ENCODE measurements at places on chromosomes 12 and 14.

DNA sequence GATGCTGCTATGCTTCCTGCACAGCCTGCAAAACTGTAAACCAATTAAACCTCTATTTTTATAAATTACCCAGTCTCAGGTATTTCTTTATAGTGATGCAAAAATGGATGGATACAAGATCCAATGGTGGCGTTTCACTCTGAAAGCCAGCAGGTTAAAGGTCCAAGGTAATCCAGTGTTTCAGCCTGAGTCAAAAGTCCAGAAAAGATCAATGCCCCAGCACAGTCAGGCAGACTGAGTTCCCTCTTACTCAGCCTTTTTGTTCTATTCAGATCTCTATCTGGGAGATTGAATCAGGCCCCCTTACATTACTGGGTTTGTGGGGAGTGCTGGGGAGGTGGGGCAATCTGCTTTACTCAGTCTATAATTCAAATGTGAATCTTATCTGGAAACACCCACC lies 464.5 kb downstream of the GXYLT1 start:
- no peak for DNase-seq

GRCh38 chr12:31629756-31630732 lies 29.4 kb upstream of the ETFBKMT start:
- no peak for DNase-seq

DNA sequence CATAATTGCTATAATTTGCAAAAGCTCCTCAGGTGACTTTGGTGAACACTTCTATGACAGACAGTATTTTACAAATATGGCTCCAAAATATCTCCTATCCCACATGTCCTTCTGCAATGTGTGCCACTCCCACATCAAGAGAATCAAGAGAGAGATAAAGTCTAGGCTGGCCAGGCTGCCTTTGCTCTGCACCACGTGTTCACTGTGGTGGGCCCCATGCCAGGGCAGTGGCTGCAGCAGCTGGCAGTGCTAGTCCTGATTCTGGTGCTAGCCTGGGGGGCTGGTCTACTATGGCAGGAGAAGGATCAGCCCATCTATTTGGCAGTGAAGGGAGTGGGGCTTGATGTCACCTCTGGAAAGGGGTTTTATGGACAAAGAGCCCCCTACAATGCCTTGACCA lies 86.3 kb downstream of the DRAM1 start:
- DNase-seq, result no peak

GRCh38 chr12:132158677-132159554 lies 14.7 kb downstream of the NOC4L start:
- no peak for DNase-seq

DNA sequence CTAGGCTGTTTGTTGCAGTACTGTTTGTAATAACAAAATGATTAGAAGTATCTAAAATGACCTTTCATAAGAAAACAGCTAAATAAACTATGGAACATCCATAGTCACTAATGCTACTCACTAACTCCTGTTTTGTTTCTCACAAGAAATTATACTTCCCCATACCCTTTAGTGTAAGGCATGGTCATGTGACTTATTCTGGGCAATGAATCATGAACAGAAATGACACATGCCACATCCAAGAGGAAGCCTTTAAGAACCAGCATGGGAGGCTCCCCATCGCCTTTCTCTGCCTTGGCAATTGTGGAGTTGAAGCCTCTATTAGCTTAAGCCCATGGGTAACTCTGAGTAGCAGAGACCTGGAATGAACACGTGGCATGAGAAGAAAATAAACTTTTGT lies 49.3 kb downstream of the KSR2 start:
- no peak for DNase-seq

DNA sequence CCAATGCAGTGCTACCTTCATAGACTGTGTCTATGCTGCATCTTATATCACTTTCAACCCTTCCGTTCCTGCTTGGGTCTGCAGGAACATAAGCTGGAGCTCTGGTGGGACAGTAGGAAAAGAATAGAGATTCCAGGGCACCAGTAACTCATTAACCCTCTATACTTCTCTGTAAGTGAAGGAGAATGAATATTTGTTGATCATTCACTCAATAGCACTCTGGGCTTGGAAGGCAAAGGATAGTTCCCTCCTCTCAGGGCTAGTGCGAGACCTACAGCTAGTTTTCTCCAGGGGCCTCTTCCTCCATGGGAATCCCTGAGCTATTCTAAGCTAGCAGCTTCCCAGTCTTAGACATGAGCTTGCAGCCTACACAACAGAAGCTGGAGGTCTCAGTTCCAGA lies 84.7 kb downstream of the BMP4 start:
- DNase-seq, result no peak

GRCh38 chr12:82186282-82186681 lies 171.9 kb downstream of the CCDC59 start:
- DNase-seq, result no peak

DNA sequence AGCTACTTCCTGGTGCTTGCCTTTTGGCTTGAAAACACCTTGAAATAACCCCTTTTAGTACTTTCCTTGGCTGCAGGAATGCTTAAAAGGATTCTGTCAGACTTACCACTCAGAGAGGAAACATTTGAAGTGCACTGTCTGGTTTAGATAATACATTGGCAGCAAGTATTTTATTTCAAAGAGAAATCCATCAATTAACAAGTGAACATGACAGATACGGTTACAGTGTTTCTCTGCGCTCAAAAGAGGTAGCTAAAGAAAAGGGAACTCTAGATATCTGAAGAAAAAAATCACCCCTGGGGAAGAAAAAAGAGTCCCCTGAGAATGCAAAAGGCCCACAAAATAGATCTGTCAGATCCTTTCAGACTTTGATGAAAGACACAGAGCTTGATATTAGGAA lies 421.9 kb downstream of the LRFN5 start:
- DNase-seq, result no peak

DNA sequence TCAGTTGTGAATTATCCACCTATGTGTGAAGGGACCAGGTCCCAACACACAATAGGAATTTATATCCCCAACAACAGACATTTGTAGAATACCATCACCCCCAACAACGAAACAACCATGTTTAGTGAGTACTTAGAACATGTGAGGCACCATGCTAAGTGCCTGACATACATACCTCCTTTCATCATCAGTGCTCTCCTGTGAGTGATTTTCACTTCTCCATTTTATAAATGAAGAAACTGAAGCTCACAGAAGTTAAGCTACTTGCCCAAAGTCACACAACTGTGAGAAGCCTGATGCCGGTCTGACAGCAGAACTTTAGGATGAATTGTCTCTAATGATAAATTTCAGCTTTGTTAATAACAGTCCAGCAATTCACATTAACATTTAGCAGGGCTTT lies 35.4 kb downstream of the SPTB start:
- no peak for DNase-seq

- peak; percentile 82 for DNase-seq
Measured at GRCh38 chr12:13233830-13234641, 37.5 kb downstream of the EMP1 start.

GRCh38 chr12:85036234-85036707 lies at the start of the genes LRRIQ1 and TSPAN19:
Gene LRRIQ1, plus strand, starts transcription at chr12:85036351. Its CDS starts 1,826 bp downstream, at chr12:85038177.
Gene TSPAN19, minus strand, starts transcription at chr12:85036277. Its CDS starts 6,331 bp downstream, at chr12:85029946.
- DNase-seq, result no peak

GRCh38 chr12:9725213-9725870 lies 7.6 kb downstream of the CLECL1 start:
- no peak for DNase-seq

DNA sequence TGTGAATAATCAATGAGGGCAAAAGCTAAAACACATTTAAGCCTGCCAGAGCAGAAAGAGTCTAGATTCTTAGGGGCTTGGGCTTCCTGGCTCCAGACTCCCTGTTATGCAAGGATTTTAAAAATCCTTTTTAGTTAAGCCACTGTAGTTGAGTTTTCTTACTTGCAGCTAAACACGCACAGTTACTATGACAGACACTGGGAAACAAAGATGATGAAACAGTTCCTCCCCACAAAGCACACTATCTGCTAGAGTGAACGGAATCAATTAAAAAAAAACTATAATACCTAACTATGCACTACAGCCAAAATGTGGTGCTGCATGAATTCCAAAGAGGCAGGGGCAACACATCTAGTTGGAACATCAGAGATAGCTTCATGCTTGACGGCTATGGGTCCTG lies 28.2 kb downstream of the RPS6KA5 start:
- DNase-seq, result no peak

- DNase-seq, result no peak
Measured at GRCh38 chr12:39538679-39539104, 80.9 kb downstream of the ABCD2 start.

DNA sequence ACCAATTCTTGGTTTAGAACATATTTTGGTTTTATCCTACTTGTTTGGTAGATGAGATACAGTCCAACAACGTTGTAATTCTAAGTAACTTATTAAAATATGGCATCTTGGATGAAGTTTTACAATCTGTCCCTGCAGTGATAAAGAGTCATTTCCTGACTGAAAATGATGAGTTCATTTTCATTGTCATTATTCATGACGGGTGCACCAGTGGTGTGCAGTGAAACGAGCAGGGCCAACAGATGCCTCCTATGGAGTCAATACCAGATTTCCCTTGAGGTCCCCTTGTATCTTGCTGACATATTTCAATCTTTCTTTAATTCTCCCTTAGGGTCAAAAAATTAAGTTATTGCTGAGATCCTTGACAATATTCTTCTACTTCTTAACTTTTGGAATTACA lies 438.5 kb downstream of the LRIG3 start:
- DNase-seq, result no peak

DNA sequence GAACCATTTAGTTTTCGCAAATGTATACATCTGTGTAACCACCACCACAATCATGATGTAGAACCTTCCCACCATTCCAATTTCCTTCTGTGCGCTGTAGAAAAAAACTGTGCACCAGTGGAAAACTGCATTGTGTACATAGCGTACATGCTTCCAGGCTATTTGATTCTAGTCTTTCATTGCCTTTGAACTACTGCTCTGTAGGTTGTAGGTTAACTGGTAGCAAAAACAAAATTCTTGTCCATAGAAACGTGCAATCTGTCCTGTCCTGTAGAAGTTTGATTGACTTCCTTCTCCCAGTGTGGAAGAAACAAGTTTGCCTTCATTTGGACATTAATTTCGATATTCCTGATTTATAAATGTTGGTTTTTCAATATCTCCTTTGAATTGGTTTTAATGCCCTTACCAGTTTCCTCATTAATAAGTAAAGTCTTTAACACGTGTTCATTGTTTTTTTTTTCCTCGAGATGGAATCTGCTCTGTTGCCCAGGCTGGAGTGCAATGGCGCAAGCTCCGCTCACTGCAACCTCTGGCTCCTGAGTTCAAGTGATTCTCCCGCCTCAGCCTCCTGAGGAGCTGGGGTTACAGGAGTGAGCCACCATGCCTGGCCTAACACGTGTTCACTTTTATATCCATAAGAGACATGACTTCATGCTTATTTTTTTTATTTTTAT lies 3.6 kb upstream of the ISM2 start:
- DNase-seq, result no peak

GRCh38 chr12:27428466-27428865 lies 18.1 kb upstream of the SMCO2 start:
- no peak for DNase-seq

- DNase-seq, result no peak
Measured at GRCh38 chr14:100037353-100037752, 27.9 kb upstream of the EVL start.

DNA sequence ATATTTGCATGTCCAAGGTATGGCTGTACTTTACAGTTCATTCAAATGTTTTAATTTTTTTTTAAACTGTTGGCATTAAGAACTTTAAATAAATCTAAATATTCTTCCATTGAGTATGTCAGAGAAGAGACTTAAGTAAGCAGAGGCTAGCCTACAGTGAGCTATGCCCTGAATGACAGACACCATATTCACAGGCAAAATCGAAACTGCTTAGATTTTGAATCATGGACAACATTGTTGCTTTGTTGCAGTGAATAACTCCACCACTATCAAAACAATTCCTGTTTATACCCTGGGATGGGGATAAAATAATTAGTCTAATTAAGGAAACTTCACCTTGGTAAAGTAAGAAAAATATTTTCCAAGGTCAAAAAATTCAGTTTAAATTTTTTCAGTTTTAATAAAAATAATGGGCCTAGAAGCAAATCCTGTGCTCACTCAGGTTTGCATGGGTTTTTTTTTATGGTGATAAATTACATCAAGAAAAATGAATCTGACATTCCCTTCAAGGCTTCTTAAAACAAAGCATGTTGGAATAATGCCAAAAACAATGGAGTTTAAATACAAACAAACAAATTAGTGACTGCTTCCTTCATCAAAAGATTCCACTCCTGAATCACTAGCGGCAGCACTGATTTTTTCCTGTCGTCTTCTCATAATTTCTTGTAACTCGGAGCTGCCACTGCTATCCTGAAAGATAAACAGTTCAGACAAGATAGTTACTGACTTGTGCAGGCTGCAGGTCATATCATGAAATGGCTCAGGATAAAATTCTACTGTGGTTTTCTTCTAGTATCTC lies 168.2 kb downstream of the EPS8 start:
- DNase-seq, result no peak

DNA sequence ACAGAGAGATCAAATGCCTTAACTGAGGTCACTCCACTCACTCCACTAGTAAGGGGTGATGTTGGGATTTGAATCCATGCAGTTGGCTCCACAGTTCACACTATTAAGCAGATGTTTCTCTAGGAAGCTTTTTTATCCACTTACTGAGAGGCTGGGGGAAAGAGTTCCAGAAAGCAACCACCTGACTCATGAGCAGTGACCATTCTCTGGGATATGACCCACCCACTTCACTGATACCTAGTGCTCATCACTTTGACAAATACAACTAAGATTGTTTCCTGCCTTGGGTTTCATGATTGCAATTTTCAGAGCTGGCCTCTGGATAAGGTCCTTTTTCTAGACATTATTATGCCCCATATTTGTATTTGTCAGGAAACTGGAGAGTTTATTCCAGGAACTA lies 152.1 kb upstream of the PLEKHG7 start:
- DNase-seq, result no peak

DNA sequence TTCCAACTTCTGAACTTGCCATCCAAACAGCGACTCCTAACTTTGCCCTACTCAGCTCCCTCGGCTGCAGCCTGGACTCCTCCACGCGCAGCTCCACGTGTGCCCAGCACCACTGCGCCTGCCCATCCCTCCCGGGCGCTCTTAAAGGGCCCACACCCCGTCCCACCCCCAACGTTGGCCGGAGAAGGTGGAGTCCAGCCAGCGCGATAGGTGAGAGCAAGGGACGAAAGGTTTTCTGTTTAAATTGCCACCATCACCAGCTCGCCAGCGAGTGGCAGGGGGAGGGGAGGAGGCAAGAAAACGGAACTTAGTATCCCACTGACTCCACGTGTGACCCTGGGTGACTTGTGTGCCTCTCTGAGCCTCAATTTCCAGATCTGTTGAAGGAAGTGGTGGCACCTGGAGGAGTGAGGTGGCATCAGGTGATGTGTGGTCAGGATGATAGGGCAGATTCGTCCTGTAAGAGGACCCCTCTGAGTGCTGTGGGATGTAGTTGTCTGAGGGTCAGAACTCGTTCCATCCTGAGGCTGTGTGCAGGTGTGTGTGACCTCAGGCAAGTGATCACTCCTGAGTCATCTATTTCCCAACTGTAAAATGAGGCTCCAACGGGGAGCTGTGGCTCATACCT lies 59.7 kb downstream of the TRPV4 start:
- no peak for DNase-seq

- peak; percentile 41 for DNase-seq
Measured at GRCh38 chr14:32254952-32255679, 52.0 kb upstream of the RNU6-8 start.

- no peak for DNase-seq
Measured at GRCh38 chr12:129984106-129984505, 80.3 kb upstream of the TMEM132D start.

GRCh38 chr14:54487771-54488170 lies 1.0 kb downstream of the GMFB start:
- DNase-seq, result no peak

Measured in omental fat pad (tissue), 4 donors.